ENCODE measurements at places on chromosomes 4 and X.

DNA sequence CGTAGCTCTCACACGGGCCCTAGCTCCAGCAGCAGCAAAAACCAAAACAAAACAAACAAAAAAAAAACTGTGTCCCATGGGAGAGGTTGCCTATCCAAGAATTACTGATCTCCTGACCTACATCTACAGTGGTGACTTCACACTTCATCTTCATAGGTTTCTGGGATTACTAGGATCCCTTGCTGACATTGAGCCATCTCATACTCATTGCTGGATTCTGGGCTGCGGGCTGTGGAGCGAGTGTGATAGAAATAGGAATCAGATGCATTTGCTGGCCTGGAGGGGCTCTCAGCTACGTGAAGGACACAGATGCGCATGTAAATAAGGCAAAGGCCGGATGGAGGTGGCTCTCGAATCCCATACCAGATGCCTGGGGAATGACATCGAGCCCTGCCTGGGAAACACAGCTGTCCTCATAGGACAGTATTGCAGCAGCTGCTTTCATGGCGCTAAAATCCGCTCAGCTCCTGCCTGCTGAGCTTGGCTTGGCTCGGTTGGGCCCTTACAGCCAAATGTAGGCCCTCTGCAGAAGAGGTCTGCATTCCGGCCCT is 41.7 kb downstream of the CNGA2 start:
- no peak for DNase-seq

GRCh38 chr4:112141366-112142138 is 3.7 kb upstream of the FAM241A start:
- DNase-seq, result no peak

- DNase-seq, result no peak
These were observed 208.3 kb upstream of the MID1 start for GRCh38 chrX:10828640-10829039.

- no peak for DNase-seq
These were observed 38.4 kb downstream of the AREG start for GRCh38 chr4:74483226-74483911.

DNA sequence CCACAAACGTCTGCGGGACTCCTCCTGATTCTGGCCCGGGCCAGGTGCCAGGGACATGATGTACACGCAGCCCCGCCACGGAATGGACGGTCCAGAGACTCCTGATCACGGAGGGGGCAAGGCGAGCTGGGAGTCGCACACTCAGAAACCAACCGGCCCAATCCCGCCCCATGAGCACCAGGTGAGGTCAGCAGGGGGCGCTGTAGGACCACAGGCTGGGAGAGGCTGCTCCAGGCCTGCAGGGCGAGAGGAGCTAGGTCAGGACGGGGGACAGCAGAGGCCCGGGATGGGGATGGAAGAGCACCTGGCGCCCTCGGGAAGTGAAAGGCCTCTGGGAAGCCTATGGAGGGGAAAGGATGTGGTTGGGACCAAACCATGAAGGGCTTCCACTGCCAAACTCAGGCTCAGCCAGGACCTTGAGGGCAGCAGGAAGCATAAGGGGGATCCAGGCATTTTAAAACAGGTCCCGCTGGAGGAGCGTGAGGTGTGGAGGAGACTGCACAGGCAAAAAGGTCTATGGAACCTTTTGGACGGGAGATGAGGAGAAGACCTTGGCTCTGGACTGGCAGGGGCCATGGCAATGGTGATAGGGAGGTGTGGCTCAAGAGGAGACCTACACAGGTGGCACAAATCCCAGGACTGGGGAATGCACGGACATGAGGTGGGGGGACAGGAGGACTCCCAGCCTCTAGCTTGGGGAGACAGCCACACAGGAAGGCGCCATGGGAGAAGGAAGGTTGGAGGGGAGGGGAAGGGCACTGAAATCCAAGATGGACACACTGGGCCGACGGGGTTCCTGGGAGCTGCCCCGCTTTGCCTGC is 79.2 kb downstream of the MTMR1 start:
- peak; percentile 75 for DNase-seq

DNA sequence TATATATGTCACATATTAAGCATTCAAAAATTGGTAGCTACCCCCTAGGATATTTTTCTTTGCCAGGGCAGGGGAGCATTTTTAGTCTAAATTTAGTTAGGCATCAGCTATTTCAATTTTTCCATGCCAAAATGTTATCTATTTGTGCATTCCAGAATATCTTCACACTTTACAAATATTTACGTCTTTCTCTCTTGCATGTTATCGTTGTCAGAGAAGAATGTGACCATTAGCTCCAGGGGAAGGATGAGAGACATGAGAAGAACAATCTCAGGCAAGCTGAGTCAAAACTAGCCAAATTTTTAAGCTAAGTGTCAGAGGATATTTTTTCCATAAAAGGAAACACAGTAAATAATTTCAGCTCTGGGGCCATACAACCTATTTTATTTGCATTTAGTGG is 885.0 kb upstream of the EPHA5 start:
- no peak for DNase-seq
